IMR-90 (cell line): ENCODE measurements at places on chromosomes 5 and 9.

DNA sequence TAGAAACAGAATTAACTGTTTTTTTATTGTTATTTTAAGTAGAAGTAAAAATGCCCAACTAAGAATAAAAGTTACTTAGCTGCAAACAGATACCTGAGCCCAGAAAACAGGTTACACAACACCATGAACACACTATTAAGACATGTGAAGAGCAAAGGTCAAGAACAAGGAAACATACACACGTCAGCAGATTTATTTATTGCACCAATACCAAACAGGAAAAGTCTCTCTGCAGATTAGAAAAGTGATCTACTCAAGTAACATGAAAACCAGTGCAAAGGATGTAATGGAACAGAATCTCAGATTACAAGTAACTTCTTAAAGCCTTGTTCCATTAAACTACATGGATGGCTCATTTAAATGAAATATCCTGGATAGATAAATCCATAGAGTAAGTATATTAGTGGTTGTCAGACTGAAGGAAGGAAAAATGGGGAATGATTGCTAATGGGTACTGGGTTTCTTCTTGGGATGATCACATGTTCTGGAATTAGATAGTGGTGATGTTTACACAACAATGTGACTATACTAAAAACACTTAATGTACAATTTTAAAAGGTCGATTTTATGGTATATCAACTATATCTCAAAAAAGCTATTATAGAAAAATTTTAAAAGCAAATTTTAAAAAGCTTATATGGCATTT, 6.1 kb downstream of the SAR1B start:
- DNase-seq, result peak; percentile 63

GRCh38 chr5:179836225-179837019, 15.7 kb downstream of the SQSTM1 start:
- DNase-seq, result peak; percentile 52

DNA sequence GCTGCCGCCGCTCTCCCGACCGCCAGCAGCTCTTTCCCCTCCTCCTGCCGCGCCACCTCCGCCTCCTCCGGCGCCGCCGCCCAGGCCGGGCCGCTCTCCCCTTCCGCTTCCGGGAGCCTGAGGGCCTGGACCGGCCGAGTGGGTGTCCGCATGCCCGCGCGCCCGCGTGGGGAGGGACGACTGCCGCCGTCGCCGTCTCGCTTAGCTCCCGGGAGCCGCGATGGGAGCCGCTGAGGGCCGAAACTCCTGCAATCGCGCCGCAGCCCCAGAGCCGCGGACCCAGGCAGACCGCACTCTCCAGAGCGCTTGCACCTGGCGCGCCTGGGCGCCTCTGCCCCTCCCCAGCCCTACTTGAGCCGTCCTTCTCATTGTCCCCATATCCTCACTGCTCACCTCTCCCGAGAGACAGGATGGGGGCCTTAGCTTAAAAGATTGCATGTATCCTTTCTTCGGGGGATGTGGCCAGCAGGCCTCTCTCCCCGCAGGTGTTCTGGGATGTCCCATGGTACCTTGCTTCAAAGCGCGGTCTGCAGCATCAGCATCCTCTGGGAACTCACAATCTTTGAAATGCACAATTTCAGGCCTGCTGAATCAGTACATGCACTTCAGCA, at the start of gene ZDHHC21:
TSS of gene ZDHHC21 (minus strand) at position 182 of the 611 bp plus-strand sequence. CDS start 19,092 bp downstream, outside the sequence.
- peak; percentile 37 for DNase-seq

GRCh38 chr9:37395663-37396062, 26.8 kb upstream of the GRHPR start:
- no peak for DNase-seq

DNA sequence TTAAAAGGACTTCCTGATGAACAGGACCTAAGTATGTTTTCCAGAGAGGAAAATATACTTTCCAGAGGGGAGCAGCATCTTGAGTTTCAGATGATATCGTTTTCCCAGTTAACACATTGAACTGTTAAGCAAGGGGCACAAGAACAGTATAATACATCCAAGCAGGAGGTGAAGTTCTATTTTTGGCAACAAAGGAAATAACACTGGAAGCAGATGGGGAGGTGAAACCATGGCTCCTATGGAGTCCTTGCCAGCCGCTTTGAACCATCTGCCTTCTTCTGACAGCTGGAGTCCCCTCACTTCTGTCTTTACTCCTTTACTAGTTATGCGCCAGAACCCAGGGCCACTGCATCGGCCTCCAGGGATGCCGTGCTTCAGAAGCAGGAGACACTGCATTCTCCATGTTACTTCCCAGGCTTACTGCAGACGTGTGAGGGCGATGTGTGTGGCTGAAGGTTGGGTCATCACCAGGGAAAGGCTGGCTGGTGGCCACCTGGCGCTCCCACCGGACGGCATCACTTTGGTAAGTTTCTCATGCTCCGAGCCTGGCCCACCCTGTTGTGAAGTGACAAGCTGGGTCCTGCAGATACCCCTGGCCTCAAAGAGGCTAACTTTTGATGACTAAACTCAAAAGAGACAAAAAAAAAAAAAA, 77.8 kb downstream of the TTLL11 start:
- no peak for DNase-seq

GRCh38 chr5:174177976-174178605, 132.6 kb downstream of the NSG2 start:
- DNase-seq, result no peak

DNA sequence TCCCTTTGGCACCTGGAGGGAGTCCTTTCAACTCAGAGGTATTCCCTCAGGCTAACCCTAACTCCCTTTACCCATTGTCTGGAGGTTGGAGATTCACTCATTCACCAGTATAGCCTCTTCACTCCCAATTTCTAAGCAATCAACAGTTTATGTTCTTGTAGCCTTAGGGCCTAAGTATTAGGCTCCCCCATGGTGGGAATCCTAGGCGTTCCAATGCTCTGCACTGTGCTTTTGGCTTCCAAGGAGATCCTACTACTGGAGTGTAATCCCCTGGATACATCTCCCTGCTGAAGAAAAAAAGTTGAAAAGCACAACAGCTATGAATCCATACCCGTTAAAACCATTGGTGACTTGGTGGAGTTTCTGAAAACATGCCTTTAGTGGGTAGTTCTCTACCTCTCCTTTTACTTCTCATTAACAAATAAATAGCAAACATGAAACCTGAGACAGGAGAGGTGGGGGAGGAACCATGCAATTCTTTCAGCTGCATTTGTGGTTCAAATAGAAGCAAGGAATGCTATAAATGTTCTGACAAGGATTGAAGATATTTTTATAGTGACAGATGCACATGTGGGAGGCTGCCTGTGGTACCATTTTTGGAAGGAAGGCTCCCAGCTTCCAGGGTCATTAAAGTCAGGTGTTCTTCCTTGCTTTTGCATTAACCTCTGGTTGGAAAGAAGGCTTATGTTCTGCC, 397.1 kb downstream of the DMAC1 start:
- no peak for DNase-seq

GRCh38 chr5:110838961-110839360, 100.2 kb downstream of the SLC25A46 start:
- no peak for DNase-seq

- no peak for DNase-seq
These were observed 42.7 kb downstream of the LRRC70 start for GRCh38 chr5:62621280-62621679.

DNA sequence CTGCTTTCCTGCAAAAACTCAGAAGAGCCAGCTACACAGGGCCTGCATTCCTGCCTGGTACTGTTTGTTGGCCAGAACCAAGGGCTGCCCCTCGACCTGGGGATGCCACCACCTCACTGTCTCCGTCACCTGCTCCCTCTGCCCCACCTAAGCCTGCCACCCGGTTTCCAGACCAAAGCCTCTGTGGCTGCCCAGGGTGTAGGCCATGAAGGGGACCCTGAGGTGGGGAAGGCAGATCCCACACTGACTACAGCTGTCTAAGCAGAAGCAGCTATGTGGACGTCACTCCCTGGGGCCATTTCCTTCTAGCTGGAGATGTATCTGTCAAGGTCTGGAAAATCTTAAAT, 35.8 kb downstream of the RASGEF1C start:
- DNase-seq, result no peak

- DNase-seq, result no peak
These were observed 364.4 kb upstream of the KIF2A start for GRCh38 chr5:61941637-61942036.

GRCh38 chr9:127550282-127550681, 61.8 kb upstream of the STXBP1 start:
- no peak for DNase-seq
